Astrocyte of the cerebellum (primary cell): ENCODE measurements at places on chromosomes 4 and X.
A peak's percentile ranks its signal among the peaks of the same experiment; 100 is the strongest.

GRCh38 chrX:15298201-15298600 is 17.2 kb downstream of the ASB11 start:
- no peak for DNase-seq

- DNase-seq: no peak
Observed at GRCh38 chr4:103867311-103867710, 147.5 kb upstream of the TACR3 start.

GRCh38 chrX:118666521-118666920 is 60.9 kb upstream of the IL13RA1 start:
- DNase-seq: no peak

DNA sequence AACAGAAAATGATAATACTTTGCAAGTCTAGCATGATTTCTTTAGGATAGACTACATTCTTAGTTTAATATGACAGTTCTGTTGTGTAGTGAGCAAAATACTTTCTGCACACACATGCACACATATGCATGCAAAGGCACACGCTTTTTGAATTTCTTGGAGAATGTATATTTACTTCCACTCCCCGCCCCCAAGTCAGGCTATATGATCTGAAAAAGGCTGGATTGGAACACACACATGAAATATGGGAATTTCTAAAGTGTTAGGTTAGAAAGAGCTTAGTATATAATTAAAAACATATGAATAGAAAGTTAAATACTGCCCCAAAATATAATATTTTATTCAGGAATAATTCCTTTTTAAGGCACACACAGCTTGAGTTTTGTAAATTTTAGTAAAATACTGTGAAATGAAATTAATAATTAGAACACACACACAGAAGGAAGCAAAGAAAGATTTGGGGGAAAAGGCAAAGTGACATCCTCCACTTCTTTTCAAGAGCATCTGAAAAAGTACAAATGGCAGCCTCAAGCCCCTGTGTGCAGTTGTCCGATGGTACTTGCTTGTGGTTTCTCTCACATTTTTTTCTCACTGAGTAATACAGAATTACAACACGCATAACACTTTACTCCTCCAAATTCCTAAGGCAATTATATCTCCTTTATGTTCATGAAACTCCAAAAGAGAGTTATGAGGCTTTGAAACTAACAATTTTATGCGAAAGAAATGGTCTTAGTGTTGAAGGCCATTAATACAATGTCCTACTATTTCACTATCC is 228.9 kb upstream of the ETNPPL start:
- DNase-seq: peak; percentile 45

GRCh38 chr4:87521757-87522374 is 7.3 kb downstream of the SPARCL1 start:
- peak; percentile 16 for DNase-seq

DNA sequence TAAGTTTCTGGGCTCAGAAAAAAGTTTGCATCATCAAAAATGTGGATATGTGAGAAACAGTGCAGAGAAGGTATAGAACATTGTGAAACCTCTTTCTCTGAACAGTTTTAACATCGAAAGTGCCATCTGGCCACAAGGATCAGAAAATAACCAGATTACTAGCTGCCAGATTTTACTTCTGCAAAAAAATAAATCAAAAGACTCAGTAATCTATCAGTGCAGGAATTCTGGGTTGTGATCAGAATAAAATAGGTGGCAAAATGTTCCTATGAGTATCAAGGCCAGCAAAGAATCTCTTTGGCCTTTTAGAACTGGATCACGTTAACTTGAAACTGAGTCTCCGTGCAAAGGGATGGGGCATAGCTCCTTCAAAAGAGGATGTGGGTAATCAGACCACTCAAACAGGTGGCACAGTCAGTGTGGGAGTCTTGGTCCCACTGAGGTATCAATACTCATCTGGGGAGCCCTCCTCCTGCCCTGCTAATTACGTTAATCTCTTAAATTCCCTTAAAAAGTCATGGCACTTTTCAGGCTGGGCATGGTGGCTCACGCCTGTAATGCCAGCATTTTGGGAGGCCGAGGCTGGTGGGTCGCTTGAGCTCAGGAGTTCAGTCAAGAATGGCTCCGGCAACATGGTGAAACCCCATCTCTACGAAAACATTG is 26.7 kb upstream of the RBM47 start:
- no peak for DNase-seq

- DNase-seq: no peak
Observed at GRCh38 chr4:99201690-99202089, 17.4 kb downstream of the ADH6 start.

GRCh38 chr4:181728305-181728966 is 514.8 kb upstream of the TENM3 start:
- DNase-seq: no peak

DNA sequence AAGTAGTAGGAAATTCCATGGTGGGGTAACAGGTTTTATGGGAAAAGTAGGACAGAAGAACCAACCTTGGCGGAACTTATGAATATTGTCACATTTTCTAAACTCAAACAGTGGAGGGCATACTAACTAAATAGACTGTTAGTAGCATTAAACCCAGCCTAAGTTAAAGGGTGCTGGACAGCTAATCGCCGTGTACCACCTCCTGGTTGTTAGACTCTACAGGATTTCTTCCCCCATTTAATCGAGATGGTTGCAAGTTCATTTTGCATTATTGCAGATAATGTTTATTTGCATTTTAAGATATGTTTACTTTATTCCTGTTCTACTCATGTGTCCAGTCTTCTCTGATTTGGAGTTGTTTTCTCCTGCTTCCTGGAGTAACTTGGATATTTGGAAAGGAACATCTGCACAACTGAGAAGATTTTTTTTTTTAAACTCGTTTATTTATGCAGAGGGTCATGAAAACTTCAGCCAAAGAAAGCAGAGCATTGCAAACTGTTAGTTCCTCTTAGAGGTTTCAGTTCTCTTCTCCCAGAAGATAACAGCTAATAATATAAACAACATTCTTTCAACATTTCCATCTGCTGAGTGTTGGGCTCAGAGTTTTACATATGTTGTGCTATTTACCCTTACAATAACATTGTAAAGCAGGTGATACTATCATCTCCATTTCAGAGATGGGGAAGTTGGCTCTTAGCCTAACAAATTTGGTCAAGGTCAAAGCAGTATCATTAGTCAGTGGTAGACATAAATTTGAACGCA is 51.5 kb upstream of the TBC1D9 start:
- no peak for DNase-seq

DNA sequence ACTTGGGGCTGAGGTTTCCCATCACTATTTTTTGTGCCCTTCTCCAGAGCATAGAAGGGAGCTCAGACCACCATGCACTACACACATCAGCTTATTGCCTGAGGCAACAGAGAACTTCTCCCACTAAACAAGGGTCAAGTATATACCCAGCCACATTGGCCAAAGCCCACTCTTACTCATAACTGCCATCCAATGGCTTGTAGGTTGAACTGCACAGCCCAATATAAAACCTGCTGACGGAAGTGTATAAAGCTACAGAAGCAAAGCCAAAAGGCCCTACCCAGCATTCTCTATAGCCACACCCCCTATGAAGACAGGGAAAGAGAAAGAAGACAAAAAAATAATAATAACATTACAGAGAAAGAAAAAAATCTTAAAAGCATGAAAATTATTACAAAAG is 139.7 kb downstream of the LRBA start:
- no peak for DNase-seq

DNA sequence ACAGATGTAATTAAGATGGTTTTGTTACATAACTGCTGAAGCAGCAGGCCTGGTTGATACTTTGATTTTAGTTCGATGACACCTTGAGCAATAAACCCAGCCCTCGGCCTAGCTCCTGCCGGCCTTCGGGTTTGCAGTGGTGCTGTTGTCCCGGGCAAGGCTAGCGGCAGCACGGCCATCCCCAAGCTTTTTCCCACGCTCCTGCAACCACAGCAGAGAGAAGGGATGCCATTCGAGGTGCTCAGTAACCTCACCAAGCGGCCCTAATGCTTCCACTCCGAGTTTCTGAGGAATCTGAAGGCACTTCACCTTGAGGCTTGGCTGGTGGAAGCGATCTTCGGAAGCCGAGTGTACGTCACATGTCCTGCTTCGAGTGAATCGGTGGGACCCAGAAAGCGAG is 182.1 kb downstream of the NAF1 start:
- DNase-seq: no peak

GRCh38 chr4:75769036-75769435 is 44.7 kb downstream of the USO1 start:
- DNase-seq: no peak
